Stimulated activated CD8-positive, alpha-beta memory T cell treated with anti-CD3 and anti-CD28 coated beads, Interleukin-15, amount 100 ng/mL, for 1 hour (primary cell): ENCODE measurements at places on chromosomes 1 and 21.
A peak's percentile ranks its signal among the peaks of the same experiment; 100 is the strongest.

- DNase-seq: no peak
These were observed 114.6 kb downstream of the ZBTB18 start for GRCh38 chr1:244165701-244166100.

- no peak for DNase-seq
These were observed 19.3 kb downstream of the MIIP start for GRCh38 chr1:12038356-12039163.

- DNase-seq: no peak
These were observed 8.9 kb upstream of the ZRANB2 start for GRCh38 chr1:71089536-71090270.

DNA sequence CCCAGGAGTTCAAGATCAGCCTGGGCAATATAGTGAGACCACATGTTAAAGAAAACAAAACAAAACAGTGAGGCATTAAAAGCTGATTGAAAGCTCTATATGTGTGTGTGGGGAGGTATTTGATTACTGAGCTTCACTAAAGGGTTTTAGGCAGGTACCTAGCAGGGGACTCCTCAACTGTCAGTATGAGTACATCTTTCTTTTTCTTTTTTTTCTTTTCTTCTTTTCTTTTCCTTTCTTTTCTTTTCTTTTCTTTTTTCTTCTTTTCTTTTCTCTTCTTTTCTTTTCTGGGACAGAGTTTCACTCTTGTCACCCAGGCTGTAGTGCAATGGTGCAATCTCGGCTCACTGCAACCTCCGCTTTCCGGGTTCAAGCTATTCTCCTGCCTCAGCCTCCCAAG is 8.5 kb upstream of the MYCL start:
- DNase-seq: no peak

DNA sequence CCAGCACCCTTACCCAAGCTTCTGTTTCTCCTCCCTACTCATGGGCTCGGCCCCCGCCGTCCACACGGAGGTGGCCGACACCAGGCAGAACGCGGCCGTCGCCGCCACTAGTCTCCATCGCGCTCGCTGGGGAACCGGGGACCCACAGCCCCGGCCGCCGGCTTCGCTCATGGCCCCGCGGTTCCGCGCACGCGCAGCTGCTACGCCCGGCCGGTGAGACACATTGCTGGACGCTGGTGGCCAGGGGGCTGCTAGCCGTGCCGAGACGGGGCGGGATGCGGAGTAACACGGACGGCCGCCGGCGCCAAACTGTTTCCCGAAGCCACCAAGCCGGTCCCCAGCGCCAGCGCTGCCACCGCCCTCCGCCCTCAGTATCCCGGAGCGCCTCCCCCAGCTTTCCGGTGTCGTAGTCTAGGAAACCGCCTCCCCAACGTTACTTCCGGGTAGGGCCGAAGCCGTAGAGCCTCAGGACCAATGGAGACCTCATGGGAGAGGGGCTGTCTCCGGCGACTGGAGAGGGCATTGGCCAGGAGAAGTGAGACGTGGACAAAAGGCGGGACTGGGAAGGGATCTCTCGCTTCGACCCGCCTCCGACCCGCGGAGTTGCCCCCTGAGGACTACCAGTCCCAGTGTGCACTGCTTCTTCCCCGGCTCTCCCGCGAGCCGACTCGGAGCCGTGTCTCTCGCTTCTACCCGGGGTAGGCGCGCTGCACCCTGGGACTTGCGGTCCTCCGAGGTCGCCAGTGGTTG is at the start of gene EDEM3:
EDEM3 (minus strand) TSS at position 383 of the 750 bp plus-strand sequence; CDS start at position 171, 212 bp downstream.
- DNase-seq: peak; percentile 93

GRCh38 chr1:53345996-53346813 is 18.3 kb upstream of the LRP8 start:
- no peak for DNase-seq

DNA sequence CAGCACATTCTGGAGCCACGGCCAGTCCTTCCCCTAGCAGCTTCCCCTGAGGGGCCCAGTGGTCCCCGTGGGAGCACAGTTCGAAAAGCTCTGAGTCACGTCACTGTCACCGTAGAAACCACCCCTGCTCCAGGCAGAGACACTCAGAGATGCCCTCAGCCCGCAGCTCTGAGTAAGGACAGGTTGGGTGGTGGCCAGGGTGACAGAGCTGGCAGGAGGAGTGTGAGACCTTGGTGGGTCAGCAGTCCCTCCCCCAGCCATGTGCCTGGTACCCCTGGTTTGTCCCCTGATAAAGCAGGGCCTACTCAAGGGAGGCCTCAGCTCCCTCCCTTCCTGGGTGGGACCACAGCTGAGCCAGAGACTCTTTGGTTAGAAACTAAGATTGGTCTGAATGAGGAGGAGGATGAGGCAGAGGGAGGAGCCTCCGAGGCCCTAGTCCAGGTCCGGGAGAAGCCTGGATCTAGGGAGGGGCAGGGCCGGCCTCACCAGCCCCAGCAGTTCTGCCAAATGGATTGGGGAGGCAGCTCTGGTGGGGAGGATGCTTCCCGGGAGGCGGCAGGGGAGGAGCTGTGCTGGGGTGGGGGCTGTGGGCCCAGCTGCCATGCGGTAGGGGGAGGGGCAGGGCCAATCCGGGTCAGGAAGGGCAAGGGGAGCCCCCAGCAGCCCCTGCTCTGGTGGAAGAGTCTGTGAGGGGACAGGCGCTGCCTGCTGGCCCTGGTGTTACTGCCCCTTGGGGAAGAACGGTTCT is 55.2 kb downstream of the SLC9A1 start:
- DNase-seq: no peak

DNA sequence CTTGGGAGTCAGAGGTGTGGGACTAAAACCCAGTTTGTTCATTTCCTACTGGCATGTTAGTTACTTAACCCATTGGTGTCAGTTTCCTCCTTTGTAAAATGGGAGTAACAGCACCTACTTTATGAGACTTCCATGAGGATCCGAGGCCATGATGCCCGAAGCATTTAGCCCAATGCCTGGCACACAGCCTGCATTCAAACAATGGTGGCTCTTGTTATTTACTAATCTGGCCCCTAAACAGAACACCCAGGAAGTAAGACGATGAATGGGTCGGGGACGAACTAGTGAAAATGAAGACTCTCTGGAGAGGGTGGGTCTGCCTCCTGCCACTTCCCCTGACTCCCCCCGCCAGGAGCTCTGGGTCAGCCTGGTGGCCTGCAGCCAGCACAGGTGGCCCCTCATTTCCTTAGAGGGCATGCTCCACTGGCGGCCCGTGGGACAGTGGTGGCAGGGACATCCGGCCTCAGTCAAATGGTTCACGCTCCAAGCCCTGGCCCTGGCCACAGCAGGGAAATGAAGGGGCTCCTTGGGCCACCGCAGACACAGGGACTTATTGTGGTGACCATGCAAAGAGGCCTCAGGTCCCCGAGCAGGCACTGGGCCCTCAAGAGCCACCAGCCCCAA is 9.5 kb upstream of the TAS1R2 start:
- DNase-seq: no peak

- DNase-seq: peak; percentile 59
These were observed 11.1 kb upstream of the ARHGEF2 start for GRCh38 chr1:155989242-155990004.

- no peak for DNase-seq
These were observed 4.6 kb upstream of the TRPM2 start for GRCh38 chr21:44348861-44349260.

GRCh38 chr1:173049322-173049633 is 1.5 kb downstream of the TNFSF18 start:
- DNase-seq: no peak

- no peak for DNase-seq
These were observed 11.7 kb downstream of the EVA1C start for GRCh38 chr21:32424191-32424535.

DNA sequence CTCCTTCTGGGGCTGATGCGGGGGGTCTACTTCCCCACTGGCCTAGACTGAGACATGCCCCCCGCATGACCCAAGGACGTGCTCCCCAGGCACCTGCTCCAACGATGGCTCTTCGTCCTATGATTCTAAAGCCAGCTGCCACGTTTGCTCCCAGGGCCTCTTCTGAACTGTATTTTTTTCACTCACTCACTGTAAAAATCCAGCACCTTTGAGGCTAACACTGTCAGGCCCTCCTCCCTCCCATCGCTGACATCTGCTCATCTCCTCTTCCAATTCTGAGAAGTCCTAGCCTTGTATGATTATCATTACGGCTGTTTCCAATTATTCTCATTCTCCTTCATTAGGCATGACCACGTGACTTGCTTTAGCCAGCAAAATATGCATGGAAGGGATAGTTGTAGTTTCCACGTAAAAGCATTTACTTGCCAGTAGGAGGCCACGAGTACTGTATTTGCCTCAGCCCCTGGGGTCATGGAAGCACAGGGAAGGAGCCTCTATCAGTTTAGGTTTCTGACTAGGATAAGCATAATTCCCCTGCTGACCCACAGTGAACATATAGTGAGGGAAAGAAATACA is 19.1 kb upstream of the EDN2 start:
- DNase-seq: no peak
